ENCODE measurements at places on chromosomes 5 and 9. TPM values are rescaled to one million over a fixed set of nuclear protein-coding genes. Genes with fewer than 3 reads are reported as not detected.

The AK8 gene
- total RNA-seq, result not detected

DNA sequence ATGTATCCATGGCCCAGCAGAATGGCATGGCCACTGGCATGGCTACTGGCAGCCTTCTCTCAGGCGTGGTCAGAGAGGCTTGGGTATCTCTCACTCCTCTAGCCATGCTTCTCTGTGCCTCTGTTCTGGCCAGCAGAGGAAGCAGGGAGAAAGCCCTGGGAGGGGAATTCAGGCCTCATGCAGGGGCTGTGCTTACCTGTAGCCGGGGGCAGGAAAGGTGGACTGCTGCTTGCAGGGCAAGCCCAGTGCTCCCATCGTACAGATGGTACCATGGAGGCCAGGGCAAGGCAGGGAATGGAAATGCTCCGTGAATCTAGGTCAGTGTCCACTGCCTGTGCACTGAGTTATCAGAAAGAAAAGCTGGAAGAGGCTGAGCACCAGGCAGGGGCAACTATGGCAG is 2.7 kb downstream of the OR13J1 start:
- no peaks in the 10 kb centered on the region for H3K27me3 ChIP-seq
- H3K4me1 ChIP-seq, result peaks cover 9% of the 10 kb centered on the region
- no peak overlapping the region for H3K4me3 ChIP-seq

DNA sequence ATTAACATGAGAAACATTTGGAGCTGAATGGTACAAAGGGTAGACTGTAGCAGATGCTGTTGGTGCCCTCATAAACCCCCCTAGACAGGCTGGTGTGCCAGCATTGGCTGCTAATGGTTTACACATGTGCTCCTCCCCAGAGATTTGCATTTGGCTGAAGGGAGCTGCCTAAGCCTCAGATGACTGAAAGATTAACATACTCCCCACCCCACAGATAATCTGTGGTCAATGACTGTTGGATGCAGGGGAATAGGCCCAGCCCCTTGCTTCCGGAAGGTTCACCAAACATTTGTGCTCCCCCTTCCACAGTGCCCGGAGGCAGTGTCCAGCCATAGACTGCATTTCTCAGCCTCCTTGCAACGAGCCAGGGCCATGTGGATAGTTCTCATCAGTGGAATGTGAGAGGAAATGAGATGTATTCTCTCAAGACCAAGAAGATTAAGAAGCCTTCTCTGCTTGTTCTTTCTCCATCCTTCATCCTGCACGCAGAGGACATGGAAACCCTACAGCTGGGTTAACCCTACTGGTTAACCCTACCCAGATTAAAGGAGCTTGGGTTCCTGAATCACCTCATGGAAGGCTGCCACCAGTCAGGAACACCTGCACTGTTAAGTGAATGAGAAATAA is 79.6 kb downstream of the PHAX start:
- H3K36me3 ChIP-seq, result no peaks in the 10 kb centered on the region
- no peaks in the 10 kb centered on the region for H3K27me3 ChIP-seq
- no peak overlapping the region for H3K4me3 ChIP-seq

GRCh38 chr5:12284604-12285003 is 380.4 kb upstream of the CTNND2 start:
- H3K27me3 ChIP-seq, result no peaks in the 10 kb centered on the region
- no peak overlapping the region for H3K27ac ChIP-seq
- H3K4me3 ChIP-seq, result no peak overlapping the region
- H3K4me1 ChIP-seq, result no peaks in the 10 kb centered on the region

DNA sequence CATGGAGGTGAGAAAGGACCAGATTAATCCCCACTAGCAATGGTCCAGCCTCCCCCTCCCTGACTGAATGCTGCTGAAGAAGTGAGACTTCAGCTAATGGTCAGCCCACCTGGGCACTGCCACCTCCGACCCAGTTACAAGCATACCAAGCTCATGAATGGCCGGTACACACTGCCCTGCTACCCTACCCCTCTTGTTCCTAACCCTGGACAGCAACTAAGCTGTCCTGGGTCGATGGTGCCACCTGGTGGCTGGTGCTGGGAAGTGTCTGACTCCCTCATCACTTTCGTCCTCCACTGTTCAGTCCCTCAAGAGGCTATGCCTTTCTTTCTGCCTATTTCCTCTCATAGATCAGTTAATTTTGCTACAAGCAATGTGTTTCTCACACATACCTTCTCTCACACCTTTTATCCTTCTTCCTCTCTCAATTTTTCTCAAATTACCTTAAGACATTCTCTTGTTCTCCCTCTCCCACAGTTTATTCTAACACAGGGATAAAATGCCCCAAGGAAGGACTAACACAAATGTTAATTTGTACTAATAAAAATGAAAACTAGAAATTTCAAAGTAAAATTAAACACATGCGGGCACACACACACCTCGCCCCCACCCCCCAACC is 42.4 kb downstream of the PAX5 start:
- no peaks in the 10 kb centered on the region for H3K27me3 ChIP-seq
- DNase-seq, result peak; percentile 60
- H3K27ac ChIP-seq, result no peak overlapping the region

DNA sequence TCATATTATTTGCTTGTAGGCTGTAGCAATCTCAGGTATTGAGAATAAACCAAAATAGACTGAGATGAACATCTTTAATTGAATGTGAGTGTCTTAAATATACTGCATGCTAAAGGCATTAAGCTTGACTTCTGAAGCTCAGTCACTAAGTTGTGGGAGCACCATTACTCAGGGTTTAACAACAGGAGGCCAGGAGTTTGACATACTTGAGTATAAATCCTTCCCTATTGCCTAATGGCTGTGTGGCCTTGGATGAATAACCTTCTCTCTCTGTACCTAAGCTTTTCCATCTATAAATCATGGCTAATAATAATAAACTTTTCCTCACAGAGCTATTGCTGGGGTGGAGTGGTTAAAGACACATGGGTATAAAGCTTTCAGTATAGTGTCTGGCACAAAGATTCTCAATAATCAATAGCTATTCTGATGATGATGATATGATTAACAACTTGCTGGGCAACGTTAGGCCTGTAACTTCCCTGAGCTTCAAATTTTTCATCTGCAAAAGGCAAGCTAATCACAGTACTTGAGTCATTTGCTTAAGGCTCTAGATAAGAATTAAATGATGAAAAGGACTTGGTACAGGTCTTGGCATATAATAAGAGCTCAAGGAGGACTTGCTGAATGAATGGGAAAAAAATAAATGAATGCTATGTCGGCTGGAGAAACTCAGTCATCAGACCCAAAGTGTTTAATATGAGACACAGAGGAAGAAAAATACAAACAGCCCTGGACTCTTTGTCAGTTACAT is 174.0 kb upstream of the IL12B start:
- H3K36me3 ChIP-seq, result no peaks in the 10 kb centered on the region
- H3K4me3 ChIP-seq, result no peak overlapping the region
- no peak for DNase-seq
- no peaks in the 10 kb centered on the region for H3K27me3 ChIP-seq
